Activated CD4-positive, alpha-beta memory T cell treated with anti-CD3 and anti-CD28 coated beads, Interleukin-2, amount 10 ng/mL, durations not matched to agents 7 days and 5 days (primary cell): ENCODE measurements at places on chromosomes 4 and X.

GRCh38 chr4:173211222-173211621 is 42.6 kb downstream of the GALNT7 start:
- DNase-seq: no peak

- DNase-seq: no peak
Observed at GRCh38 chrX:68536429-68536828, 37.6 kb downstream of the YIPF6 start.

DNA sequence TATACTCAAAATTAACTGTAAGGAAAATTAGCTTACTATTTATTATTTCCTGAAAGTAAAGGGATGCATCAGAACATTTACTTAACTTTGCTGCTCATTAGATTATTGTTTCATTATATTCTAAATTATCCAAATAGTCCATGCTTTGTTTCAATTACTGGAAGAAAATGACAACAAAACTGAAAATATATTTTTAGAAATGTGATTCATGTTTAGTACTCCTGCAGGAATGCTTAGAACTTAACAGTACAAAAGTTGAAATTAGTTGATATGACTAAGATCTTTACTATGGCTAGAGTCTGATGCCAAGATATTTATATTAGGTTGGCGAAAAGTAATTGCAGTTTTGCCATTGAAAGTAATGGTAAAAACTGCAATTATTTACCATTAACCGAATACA is 660.5 kb upstream of the PABPC4L start:
- no peak for DNase-seq

GRCh38 chr4:38236003-38236402 is 275.8 kb downstream of the PTTG2 start:
- DNase-seq: no peak

DNA sequence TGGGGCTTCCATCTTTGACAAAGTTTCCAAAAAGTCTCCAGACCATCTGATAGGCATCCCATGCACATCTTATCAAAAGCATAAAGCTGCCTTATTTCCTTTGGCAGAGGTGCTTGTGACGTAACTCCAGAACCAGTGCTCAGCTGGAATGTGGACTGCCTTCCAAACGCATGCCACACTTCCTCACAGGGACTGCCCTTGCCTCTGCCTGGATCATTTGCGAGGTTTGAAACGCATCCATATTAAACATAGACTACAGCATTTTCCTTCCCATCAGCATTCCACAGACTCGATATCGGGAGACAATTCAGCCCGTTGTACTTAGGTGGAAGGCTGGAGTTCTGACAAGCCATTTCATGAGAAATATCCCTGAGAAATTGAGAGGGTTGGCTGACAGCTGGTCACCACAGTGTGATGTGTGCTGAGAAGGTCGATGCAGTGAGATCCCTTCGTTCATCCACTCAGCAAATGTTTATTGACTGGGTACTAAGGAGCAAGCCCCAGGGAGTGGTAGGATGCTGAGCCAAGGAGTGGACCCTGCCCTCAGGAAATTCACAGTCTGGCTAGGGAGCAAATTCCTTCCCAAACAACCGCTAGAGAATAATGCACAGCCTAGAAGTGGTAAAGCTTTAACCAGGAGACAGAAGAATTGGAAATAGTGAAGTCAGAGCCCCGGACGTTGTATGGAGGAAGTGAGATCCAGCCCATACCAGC is 376.0 kb downstream of the BCOR start:
- no peak for DNase-seq

GRCh38 chr4:49000806-49001205 is 14.7 kb downstream of the CWH43 start:
- DNase-seq: no peak

DNA sequence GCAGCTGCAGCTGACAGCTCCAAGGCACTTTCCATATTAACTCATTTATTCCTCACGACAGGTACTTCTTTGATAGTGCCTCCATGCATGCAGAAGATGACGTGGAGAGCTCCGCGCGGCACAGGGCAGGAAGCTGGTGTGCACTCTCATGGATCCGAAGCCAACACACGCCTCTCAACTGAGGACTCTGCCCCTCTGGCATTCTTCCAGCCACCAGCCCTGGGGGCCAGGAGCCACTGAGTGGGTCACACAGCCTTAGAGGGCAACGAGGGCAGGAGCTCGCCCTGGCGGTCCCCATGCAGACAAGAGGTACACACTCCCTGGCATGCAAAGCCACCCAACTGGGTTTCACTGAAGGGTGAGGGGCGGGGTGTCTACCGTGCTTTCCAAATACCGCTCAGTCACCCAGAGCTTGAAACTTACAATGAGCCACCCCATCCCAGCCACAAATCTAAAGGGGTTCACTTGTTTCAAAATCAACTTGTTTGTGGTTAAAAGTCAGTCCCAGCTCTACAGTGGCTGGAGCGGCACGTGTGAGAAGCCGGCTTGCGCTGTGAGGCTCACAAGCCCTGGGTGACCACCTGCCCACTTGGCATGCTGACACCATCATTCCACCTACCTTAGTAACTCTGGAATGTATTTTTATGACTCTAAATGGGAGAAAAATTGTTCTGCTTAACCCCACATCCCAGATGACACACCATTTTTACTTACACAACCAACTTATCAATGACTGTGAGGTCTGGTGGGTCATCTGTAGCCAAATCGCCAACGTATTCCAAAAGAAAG is 16.2 kb downstream of the NOP14 start:
- DNase-seq: no peak

DNA sequence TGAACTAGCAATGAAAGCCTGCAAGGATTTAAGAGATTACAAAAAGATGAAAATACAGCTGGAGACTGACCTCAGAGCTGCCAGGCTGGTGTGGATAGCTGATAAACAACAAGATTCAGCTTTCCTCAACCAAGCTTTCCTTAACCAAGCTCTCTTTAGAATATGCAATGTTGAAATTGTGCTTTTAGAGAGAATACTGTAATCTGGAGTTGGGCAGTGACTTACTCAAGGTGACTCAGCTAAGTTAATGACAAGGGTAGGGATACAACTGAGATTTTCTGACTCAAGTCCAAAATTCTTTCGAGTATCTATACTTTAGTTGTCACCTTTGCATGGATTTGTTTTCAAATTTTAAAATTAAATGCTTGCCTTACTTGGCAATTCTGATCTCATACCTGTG is 98.0 kb downstream of the AMMECR1 start:
- no peak for DNase-seq

DNA sequence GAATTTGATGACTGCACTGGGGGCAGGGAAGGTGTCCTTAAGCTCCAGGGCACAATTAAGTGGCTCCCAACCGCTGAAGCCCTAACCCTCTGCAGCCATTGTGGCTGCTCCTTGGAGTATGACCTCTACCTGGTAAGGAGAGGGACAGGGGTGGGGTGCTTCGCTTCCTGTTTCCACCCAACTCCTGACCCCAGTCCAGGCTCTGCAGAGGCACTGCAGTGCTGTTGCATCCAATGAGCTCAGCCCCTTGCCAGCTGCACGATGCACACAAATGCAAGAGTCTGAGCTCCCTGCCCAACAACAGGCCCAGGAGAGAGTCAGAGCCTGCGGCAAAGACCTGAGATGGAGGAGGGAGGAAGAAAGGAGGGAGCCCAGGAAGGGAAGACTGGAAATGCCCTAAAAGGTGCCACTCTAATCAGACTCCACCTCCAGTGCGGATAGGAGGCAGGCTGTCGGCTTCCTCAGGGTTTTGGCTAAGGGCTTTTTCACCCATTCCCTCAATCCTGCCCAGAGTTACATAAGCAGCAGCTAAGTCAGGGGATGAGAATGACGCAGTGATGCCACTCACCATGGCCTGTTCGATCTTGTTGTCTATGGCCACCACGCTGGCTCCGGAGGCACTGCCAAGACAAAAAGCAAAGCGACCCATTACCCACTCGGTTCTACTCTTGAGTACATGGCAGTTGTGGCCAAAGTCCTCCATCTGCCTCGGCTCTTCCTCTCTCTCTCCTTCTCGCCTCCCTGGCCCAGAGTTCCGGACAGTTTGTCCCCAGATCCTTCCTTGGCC is 60.1 kb downstream of the TSC22D3 start:
- peak; percentile 21 for DNase-seq

GRCh38 chr4:54446581-54446980 is 211.2 kb upstream of the KIT start:
- no peak for DNase-seq

- no peak for DNase-seq
Observed at GRCh38 chr4:145554691-145555090, 64.5 kb upstream of the MMAA start.

DNA sequence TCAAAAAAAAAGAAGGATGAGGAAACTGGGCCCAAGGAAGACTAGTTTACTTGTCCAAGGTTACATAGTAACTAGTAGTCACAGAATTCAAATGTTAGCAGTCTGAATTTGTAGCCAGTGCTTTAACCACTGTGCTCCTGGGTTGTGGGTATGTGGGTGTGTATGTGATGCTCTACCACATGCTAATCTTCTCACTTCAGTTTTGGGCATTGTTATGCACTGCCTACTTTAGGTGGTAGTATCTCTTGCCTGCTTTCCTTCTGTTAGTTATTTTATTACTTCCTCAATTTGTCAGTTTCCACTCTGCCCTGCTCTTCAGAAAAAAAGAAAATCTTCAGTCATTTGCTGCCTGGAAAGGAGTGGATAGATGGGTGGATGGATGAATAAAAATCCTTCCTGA is 219.2 kb downstream of the RPA4 start:
- no peak for DNase-seq

DNA sequence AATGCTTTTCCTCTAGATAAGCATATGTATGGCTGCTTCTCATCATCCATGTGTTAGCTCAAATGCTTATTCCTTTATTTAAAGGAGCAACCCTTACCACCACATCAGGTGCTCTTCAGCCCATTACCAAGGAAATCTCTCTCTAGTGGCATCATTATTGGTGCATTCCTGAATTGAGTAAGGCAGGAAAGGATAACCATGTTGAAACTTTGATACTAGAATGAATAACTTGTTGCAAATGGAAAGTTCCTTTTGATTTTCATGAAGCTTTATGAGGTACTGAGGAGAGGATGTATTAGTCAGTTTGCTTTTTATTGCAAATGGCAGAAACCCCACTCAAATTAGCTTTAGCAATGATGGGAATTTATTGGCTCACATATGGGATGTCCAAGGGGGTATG is 212.3 kb upstream of the FGF13 start:
- no peak for DNase-seq

GRCh38 chrX:64437218-64437617 is 42.0 kb upstream of the MTMR8 start:
- no peak for DNase-seq

DNA sequence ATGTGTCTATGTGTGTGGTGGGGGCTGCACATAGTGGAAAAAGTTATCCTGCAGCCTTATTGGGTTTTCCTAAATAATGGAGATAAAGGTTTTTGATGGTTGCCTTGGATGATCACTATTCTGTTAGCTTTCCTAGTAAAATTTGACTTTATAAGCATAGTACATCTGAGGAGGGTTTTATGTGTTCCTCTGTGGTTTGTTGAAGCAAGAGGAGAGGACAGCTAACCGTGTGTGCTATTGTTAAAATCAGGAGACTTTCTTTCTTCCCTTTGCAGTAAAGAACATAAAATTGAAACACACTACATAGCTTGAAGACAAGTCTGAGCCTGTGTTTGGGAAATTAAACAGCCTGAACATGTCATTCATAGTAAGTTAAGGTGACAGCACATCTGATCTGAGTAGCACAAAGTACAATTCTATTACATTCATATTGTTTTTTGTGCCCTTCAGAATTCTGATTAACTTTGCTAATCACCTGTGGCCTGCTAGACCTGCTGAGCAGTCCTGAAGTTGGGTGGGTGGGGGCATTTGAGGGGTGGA is 36.8 kb downstream of the C4orf51 start:
- no peak for DNase-seq

DNA sequence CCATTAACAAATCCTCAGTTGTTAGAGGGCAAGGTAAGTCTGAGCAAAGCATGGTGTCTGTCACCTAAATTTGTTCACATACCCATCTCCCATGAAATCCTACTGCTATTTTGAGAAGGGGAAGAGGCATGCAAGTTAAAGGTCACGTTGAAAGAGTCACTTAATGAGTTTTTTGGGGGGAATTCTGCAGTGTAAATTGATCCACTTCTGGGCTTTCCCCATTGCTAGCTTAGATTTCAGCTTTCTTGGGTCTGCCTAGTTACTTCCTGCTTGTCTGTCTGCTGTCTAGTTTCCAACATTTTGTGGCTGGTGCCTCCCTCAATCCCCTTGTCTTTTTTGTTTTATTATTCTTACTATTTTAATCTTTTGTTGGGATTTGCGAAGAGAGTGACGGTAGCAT is 32.0 kb downstream of the CEP135 start:
- DNase-seq: no peak

- DNase-seq: no peak
Observed at GRCh38 chrX:24113181-24113580, 36.3 kb upstream of the ZFX start.

- DNase-seq: no peak
Observed at GRCh38 chr4:7949759-7950158, 10.1 kb upstream of the AFAP1 start.

GRCh38 chrX:82534086-82534597 is 973.9 kb upstream of the POU3F4 start:
- no peak for DNase-seq

DNA sequence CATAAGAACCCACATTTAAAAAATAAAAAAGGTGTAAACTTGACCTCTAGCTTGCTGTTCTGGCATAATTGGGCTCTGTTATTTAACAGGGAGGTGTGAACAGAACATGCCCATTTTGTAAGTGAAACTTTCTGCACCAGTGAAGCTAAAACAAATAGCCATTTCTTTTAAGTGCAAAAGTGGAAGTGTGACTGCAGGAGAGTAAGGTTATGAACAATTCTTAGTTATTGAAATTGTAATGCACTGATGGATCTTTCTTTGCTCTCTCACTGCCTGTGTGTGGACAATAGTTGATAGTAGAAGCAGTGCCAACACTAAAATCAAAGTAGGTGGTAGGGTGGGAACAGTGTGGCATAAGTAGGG is 12.6 kb downstream of the P2RY10 start:
- no peak for DNase-seq

GRCh38 chr4:142079959-142080358 is 443.6 kb downstream of the IL15 start:
- DNase-seq: no peak

GRCh38 chrX:41708486-41708885 is 15.5 kb upstream of the GPR82 start:
- DNase-seq: no peak

GRCh38 chr4:1412376-1413203 is 6.3 kb upstream of the NKX1-1 start:
- no peak for DNase-seq
